Esophagus squamous epithelium (tissue), 5 donors: ENCODE measurements at places on chromosomes 7 and 10.

DNA sequence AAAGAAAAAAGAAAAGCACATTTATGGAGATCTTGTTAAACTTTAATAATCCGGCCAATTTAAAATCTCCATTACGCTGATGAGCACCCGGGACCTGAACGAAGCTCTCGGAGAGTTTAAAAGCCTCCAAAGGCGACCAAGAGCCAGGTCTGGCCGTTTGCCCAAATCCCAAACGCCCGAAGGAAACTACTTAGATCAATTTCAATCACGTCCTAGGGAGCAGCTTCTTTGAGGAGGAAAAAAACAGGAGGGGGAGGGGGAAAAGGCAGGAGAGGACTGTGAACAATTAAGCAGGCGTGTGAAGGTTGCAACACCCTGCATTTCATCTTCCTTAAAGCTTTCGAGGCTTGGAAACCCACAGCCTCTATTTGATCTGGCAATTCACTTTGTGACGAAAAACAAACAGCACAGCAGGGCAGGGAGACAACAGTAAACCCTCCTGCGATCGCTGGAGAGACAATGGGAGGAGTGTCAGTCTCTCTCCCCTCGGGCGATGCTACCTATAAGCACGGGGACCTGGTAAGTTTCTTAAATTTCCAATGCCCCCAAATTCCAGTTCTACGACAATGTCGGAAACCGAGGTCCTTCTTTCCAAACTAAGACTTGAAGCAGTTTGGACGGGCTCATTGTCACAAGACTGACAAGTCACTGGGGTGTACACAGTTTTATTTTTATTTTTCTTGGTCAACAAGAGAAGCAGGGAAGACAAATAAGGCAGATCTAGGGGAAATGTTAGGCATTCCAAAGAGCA lies 1.2 kb downstream of the KLF6 start:
- DNase-seq = no peak

DNA sequence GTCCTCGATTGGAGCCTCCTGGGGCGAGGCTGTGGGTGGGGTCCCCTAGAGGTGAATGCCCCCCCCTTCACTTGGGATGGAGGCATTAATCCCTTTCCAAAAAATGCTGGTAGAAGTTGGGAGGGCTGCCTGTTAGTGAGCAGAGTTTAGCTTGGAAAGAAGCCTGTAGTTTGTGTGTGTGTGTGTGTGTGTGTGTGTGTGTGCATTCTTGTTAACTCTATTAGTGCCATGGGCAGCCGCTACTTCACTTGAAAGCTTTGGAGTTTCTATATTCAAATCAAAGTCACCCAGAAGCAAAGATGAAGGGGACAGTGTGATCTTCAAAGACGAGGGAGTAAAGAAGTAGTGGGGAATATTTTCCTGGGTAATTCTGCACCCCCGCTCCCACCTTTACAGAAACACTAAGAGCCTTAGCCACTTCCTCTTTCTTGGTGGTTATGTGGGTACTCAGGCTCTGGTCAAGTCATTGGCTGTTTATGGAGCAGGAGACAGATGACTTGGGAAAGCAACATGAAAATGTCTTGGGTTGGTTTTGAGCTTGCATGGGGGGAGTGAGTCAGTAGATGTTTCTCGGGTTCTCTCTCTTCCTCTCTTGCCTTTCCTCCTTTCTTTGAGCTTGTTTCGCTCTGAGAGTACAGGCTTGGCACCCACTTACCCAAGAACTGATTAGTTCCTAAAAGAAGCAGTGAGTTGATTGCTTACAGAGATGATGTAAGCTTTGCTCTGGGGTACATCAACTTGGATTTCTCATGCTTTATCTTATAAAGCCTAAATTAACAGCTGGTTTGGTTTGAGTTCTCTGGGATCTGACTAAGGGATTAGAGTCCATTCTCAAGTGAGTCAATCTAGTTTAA lies 35.9 kb downstream of the TCF7L2 start:
- DNase-seq = no peak

- no peak for DNase-seq
These were observed 162.2 kb downstream of the LRRTM3 start for GRCh38 chr10:67088036-67088435.

GRCh38 chr7:131538071-131538812 lies 18.2 kb downstream of the PODXL start:
- DNase-seq = no peak

- no peak for DNase-seq
These were observed 2.3 kb downstream of the IL6 start for GRCh38 chr7:22729180-22729825.

DNA sequence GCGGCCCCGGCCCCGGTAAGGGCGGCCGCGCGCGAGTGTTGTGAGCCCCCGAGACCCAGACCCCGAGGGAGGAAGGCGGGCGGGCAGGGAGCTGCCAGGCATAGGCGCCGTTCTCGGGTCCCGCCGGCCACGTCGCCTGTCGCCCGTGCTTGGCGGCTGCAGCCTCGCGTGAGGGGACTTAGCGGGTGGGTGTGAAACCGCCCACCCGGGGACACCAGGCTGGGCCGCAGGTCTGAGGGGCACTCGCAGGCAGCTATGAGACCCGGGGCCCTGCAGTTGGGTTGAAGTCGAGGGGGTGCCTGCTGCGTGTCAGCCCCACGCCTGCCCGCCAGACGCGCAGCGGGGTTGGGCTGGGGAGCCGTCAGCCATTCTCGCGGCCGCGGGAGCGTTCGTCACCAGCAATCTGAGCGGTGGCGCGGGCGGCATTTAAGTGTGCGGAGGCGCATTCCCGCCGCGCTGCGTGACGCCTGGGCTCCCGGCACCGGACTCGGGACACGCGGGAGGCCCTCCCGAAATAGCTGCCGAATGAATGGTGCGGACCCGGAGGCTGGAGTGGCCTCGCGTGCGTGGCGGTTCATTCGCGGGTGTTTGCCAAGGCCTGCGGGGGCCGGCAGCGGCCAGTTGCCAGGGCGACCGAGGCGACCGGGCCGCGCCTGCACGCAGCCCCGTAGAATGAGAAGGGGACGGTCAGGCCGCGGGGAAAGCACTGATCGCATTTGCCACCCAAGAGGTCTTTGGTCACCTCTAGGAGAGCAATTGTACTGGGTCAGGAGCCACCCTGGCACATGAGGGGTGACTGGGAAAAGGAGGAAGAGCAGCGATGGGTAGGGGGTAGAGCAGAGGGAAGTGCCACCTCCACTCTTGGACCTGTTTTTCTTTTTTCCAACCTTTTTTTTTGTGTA lies 750 bp downstream of the ZNF398 start:
- no peak for DNase-seq

- DNase-seq = no peak
These were observed 43.3 kb downstream of the IL15RA start for GRCh38 chr10:5933909-5934546.

GRCh38 chr10:86362129-86362527 lies 4.5 kb downstream of the GRID1 start:
- no peak for DNase-seq

DNA sequence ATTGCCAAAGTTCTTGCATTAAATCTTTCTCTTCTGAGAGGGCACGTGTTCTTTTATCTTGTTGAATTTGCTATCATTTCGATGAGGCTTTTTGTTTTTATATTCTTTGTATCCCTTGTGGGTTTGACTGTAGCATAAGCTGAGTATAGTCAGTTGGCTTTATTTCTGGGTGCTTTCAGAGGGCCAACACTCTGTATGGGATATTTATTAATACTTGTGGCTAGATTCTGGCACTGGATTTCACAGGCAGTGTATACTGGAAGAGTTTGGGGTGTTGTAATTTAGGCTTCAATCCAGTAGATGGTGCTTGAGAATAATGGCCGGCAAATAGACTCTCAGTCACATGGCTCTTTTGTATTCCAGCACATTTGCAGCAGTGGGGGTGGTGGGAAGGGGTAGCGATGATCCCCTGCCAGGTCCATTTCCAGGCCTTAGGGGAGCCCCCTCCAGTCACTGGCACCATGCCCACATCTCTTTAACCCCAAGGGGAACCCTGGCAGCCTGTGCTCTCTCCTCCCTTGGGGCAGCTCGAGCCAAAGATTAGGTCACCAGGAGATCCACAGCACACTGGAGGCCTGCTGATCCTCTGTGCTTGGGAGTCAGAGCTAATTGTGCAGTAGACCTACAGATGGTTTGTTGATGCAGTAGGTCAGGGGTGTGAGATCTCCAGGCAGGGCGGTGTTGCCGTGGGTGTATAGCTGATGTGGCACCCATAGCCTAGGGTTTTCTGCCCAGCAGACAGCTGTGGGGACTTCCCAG lies 81.8 kb downstream of the PTPN20 start:
- no peak for DNase-seq

DNA sequence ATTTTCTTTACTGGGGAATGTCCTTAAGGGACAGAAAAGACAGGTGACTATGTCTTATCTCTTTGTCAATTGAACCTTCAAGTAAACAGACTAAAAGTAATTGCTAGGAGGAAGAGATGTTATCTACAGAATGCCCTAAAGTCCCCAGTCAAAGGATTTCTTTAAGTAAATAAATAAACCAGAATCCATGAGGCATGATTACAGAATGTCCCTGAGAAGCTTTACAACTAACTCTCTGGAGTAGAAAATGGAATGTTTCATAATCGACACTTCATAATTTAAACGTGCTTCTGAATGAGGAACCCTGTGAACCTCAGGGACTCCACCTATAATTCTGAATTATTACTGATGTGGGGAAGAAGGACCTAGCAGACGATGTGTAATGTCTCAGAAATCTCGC lies 187.9 kb upstream of the IMMP2L start:
- DNase-seq = no peak

DNA sequence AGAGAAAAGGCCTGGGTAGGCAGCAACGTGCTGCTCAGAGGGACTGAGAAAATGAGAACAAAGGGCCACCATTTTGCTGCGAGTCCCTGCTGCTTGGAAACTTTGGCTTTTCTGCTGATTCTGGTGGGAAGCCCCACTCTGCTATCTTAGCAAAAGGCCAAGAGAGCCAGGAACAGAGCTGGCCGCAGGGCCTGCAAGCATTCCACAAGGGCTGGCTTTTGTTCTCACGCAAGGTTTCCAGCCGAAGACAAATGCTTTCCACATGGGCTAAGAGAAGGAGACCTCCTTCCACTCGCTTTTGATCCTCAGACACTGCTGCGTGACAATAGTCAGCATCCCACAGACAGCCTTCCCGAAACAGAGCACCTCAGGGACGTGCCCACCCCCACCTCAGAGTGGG lies 163.1 kb downstream of the ARHGAP12 start:
- no peak for DNase-seq

GRCh38 chr7:8423057-8423456 lies 10.4 kb upstream of the NXPH1 start:
- DNase-seq = no peak

DNA sequence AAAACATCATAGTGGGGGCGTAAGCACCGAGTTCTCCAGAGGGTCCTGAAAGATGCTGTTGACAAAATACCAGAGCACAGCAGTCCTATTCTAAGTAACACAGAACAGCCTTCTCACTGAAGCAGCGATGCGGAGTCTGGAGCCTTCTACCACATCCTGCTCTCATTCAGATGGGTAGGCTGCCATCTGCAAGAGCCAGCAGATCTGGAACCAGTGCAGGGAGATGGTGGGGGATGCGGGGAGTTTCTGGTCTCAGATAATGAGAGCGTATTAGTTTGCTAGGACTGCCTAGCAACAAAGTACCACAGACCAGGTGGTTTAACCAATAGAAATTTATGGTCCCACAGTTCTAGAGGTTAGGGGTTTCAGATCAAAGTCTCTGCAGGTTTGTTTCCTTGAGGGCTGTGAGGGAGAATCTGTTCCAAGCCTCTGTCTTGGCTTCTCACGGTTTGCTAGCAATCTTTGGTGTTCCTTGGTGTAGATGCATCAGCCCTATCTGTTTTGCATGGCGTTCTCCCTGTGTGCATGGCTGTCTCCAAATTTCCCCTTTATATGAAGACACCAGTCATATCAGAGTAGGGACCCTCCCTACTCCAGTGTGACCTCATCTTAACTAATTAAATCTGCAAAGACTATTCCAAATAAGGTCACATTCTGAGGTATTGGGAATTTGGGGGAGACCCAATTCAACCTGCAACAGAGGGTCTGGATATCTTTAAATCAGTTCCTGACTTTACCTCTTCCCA lies 52.0 kb upstream of the STEAP1B start:
- DNase-seq = no peak
